ENCODE measurements at places on chromosomes 7 and 10.
A peak's percentile ranks its signal among the peaks of the same experiment; 100 is the strongest.

GRCh38 chr10:3198900-3199299, 26.3 kb upstream of the PITRM1 start:
- no peak for DNase-seq

- no peak for DNase-seq
Measured at GRCh38 chr10:23099816-23100215, 4.4 kb downstream of the MSRB2 start.

GRCh38 chr7:124497176-124497575, 268.4 kb downstream of the GPR37 start:
- no peak for DNase-seq

DNA sequence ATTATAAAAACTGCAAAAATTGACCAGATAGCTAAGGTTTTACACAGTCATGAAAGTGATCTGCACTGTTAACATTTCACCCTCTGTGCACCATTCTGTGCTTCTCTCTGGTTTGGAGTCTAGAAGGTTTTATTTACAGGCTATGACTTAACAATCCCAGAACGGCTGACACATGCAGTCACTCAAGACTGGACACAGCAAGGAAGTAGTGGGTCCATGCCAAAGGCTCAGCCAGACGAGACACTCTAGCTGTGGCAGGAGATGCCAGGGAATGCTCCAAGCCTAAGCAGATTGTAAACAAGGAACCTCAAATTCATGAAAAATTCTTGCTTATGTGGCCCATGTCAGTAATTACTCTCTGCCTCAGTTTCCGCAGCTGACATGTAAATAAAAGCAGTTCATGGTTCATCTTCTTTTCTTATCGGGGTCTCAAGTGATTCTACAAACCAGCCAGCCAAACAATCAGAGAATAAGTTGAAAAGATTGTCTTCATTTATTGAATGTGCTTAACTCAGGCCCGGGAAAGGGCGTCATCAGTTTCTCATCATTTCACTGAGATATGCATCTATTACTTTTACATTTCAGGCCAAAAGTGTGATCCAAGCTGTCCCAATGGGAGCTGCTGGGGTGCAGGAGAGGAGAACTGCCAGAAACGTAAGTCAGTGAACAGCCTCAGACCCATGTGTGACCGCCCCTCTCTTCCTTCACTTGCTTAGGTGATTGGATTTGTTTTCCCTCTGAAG, 132.1 kb downstream of the EGFR start:
- no peak for DNase-seq

DNA sequence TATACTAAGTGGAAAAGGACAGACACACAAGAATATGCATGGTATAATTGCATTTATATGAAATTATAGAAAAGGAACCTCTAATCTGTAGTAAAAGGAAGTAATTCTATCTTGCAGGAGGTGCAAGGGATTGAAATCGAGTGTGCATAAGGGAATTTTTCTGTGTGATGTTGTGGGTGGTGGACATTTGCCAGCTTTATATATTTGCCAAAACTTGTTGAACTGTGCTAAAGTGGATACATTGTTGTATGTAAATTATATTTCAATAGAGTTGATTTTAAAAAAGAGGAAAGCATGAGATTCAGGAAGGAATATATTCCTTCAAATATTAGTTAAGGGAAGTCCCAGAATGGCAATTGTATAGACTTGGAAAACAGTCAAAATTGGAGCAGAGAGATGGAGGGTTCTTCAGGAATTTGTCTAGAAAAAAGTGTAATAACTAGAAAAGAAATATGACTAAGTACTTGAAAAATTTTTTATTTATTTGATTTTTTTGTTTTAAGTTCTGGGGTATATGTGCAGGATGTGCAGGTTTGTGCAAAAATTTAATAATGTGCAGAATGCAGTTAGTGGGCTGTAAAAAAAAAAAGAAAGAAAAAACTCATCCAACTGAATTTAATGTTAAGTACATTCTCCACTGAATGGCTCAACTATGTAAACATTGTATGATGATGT, 96.1 kb downstream of the ARL4A start:
- no peak for DNase-seq

GRCh38 chr10:42876476-42876875, 93.9 kb downstream of the BMS1 start:
- no peak for DNase-seq

DNA sequence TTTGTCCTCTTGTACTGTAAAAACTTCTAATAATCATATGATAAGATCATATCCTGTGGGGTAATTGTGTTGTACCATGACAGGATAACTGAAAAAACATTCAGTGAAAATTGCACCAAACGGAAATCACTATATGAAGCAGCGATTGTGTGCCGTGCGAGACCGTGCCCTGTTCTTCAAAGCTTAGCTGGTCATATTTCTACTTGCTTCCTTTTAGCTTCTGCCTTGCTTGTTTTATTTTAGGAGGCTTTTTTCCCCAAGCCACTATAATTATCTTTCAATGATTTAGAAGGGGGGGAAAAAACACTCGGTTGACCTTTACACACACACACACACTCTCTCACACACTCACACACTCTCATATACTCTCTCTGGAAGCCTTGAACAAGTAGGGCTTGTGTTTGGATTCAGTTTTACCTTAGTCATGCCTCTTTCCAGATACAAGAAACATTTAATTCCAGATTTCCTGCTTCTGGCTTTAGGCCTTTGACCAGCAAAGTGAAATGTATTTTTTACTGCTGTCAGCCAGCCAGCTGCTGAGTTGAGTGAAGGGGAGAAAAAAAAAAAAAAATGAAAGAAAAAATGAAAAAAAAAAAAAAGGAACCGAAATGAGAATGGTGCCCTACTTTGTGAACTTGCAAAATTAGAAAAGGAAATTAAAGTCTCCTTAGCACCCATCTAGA, 181.4 kb downstream of the ARID5B start:
- no peak for DNase-seq

DNA sequence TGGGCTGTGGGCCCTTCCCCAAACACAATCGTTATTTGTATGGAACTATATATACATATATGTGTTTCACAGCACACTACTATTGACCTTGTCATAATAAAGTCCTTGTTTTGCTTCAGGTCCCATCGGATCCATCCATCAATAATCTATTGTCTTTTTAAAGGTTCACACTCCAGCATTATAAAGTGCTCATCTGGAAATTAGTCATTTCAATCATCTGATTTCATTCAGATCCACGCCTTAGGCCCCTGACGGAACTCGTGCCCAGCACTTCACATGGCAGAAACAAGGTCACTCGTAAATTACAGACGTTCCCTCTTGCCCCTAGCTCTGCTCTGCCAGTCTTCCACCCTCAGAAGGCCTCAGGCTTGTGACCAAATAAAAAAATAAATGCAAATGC, 133.1 kb upstream of the PPP2R2D start:
- DNase-seq = no peak

- DNase-seq = no peak
Measured at GRCh38 chr7:41708581-41709358, 5.9 kb upstream of the INHBA start.

DNA sequence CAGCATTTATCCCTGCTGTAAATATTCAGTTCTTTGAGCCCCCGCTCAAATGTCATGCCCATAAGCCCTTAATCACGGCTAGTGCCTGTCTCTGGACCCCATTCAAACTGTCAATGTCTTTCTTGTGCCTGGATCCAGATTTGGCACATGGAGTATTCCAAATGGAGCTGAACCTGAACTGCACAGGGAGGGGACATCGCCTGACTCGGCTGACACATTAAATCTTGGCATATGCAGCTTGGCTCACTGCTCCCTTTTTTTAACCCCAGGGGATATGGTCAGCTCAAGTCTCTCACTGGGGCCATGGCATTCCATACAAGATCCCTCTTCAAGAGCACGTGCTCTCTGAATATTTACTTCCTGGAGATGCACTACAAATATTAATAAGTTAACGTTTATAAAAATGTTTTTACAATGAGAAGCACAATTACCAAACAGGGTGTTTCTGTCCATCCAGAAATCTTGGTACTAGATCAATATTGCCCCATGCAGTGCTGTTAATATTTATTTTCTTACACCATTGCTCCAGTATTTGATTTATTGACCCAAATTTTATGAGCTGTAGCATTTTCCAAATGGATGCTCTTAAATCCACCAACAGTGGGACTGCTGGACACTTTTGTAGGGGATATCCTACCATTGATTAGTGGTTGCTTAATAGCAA, 57.4 kb downstream of the FGFR2 start:
- no peak for DNase-seq

GRCh38 chr7:132643302-132643701, 67.0 kb upstream of the PLXNA4 start:
- DNase-seq = no peak

- no peak for DNase-seq
Measured at GRCh38 chr10:96683065-96683464, 37.2 kb downstream of the PIK3AP1 start.

GRCh38 chr7:26363465-26363864, 71.8 kb downstream of the SNX10 start:
- DNase-seq = no peak

DNA sequence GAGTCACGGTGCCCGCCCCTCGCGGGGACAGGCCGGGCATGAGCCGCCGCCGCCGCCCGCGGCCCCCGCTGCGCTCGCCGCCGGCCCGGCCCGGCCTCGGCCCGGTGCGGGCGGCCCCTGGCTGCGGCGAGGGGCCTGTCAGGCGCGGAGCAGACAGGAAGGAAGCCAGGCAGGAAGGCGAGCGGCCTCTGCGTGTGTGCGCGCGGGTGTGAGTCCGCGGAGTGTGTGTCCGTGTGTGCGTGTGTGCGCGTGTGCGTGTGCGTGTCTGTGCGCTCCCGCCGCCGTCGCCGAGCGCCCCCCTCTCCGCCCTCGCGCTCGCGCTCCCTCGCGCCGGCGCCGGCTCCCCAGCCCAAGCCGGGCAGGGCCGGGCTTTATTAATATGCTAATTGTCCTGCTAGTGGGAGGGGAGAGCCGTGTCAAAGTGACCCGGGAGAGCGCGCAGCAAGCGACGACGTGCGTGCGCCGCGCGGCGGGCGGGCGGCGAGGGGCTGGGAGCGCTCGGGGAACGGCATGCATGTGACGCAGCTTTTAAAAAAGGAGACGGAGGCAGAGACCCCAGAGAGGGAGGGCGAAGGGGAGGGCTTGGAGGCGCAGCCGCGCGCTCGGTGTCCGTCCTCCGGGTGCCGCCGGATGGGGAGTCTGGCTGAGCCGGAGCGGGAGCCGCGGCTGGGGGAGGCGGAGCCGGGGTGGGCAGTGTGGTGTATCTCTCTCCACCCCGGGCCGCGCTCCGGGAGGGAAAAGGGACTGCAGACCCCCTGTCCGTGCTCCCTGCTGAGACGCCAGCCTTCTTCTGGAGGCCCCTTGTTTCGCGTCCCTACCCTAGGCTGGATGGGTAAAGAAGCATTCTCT, at the start of gene LDB1:
LDB1 (minus strand) TSS at position 227 of the 849 bp plus-strand sequence. CDS start 258 bp downstream, outside the sequence.
- peak; percentile 64 for DNase-seq

GRCh38 chr7:107108793-107109371, 59.9 kb upstream of the HBP1 start:
- DNase-seq = no peak

GRCh38 chr10:121127151-121127906, 276.2 kb downstream of the WDR11 start:
- no peak for DNase-seq

- DNase-seq = no peak
Measured at GRCh38 chr10:7162331-7162730, 248.5 kb downstream of the SFMBT2 start.

- no peak for DNase-seq
Measured at GRCh38 chr7:74462707-74463100, 9.0 kb downstream of the GTF2IRD1 start.

- no peak for DNase-seq
Measured at GRCh38 chr10:102347236-102347828, 48.2 kb upstream of the NFKB2 start.

DNA sequence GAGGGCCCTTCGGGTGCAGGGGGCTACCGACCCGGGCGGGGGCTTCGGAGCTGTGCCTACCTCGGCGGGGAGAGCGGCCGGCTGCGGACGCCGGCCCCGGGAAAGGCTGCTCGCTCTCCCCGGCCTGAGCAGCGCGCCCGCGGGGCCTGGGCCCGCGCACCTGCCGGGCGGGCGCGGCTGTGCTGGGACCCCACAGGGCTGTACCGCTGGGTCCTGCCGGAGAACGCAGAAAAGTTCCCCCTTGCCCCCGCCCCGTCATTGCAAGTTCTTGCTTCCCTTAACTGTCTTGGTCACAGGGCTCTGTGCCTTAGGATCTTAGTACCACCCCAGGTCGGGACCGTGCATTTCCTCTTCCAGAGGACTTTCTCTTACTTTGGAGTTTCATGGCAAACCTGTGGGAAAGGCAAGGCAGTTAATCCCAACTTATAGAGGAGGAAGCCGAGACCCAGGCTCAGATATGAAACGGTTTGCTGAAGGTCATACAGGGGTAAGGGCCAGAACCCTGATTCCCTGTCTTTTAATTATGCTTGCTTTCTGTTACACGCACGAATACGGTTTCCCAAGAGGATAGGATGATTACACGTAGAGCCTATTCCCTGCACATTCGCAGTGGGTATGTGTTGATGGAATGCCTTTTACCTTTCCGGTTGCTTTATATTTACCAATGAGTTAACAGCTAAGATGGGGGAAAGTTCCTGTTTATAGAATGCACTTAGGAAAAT, 652 bp downstream of the PCGF5 start:
- DNase-seq = peak; percentile 10

- DNase-seq = peak; percentile 5
Measured at GRCh38 chr7:92246360-92247101, 757 bp downstream of the ANKIB1 start.

- DNase-seq = peak; percentile 63
Measured at GRCh38 chr7:100965723-100966541, 3.4 kb upstream of the MUC12 start.

Data from CD4-positive, alpha-beta T cell (primary cell).